ENCODE measurements at places on chromosomes 5 and 9.

DNA sequence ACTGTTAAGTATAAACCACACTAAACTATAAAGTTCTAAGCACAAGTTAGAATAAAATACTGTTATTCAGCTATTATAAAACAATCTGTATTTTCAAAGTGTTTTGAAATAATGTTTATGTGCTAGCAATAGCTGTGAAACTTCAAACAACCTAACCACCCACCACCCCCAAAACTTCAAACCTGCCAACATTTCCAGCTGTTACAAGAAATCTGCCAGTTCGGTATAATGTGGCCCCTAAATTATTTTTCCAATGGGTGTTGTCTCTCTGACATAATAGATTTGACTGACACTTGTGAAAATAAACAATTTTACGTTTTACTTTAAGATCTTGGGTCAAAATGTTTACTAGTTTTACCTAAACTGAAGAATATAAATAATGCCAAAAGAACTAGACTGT is 24.7 kb downstream of the MAPKAP1 start:
- DNase-seq: no peak

GRCh38 chr5:138580001-138580400 is 4.8 kb upstream of the HSPA9 start:
- no peak for DNase-seq

- DNase-seq: no peak
These were observed 66.6 kb downstream of the CDC14B start for GRCh38 chr9:96553070-96553469.

- no peak for DNase-seq
These were observed 74.3 kb downstream of the MUSK start for GRCh38 chr9:110742741-110743371.

- DNase-seq: no peak
These were observed 120.0 kb downstream of the ZNF354C start for GRCh38 chr5:179180061-179180610.

DNA sequence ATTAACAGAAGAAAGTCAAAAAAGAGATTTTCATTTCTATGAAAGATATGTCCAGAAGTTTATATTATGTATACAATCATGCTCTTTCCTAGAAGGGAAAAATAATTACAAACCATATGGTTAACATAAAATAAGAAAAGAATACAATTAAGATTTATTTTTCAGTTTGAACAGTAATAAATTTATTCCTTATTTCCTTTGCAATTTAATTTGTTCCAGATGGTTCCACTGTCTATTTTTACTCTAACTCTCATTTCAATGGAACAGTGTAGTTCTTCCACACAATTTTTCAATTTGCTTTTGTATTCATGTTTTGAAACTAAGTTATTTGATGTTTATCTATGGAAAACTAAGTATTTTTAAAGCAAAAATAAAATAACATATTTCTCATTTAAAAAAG is 1026.3 kb downstream of the TAF11L14 start:
- no peak for DNase-seq

GRCh38 chr9:97272072-97272471 is 35.4 kb upstream of the CCDC180 start:
- DNase-seq: no peak
